Omental fat pad (tissue), 4 donors: ENCODE measurements at places on chromosomes 7 and 10. TPM values are rescaled to one million over a fixed set of nuclear protein-coding genes. Genes with fewer than 3 reads are reported as not detected.

The SFRP4 gene
- 17.5 TPM for total RNA-seq

The FAM237B gene
- total RNA-seq = not detected

The MSMB gene
- not detected for total RNA-seq

The BAG3 gene
- total RNA-seq = 98.0 TPM

The NPTX2 gene
- 14.9 TPM for total RNA-seq

The KBTBD2 gene
- total RNA-seq = 39.0 TPM

The HABP2 gene
- not detected for total RNA-seq

The NEBL gene
- total RNA-seq = 20.5 TPM

The FAM25G gene
- total RNA-seq = not detected

The PROSER2 gene
- 1.1 TPM for total RNA-seq

The TMEM140 gene
- 25.9 TPM for total RNA-seq

The RELN gene
- 1.2 TPM for total RNA-seq

The CALML5 gene
- not detected for total RNA-seq

The NUTM2B gene
- 0.25 TPM for total RNA-seq

The ANKRD30A gene
- total RNA-seq = 1.9 TPM

The ANK3 gene
- 10.5 TPM for total RNA-seq

The DLX6 gene
- total RNA-seq = not detected

The GDF2 gene
- not detected for total RNA-seq

The TBC1D12 gene
- 15.8 TPM for total RNA-seq

The TBX20 gene
- total RNA-seq = not detected

The CREB5 gene
- 54.7 TPM for total RNA-seq

The CDH23 gene
- total RNA-seq = 41.9 TPM

The SHTN1 gene
- total RNA-seq = 6.3 TPM

The ABCB1 gene
- total RNA-seq = 12.2 TPM

The TLX1 gene
- total RNA-seq = not detected

The HTRA1 gene
- 281 TPM for total RNA-seq

The NEUROG3 gene
- total RNA-seq = 1.1 TPM

The PLXNA4 gene
- total RNA-seq = 37.1 TPM

The SLC26A5 gene
- total RNA-seq = not detected
